Epithelial cell of esophagus (primary cell): ENCODE measurements at places on chromosomes 13 and 19.

GRCh38 chr13:74132776-74133656, 1.2 kb downstream of the KLF12 start:
- DNase-seq, result peak; percentile 20

GRCh38 chr19:33473653-33474305, 47.8 kb downstream of the PEPD start:
- DNase-seq, result no peak

DNA sequence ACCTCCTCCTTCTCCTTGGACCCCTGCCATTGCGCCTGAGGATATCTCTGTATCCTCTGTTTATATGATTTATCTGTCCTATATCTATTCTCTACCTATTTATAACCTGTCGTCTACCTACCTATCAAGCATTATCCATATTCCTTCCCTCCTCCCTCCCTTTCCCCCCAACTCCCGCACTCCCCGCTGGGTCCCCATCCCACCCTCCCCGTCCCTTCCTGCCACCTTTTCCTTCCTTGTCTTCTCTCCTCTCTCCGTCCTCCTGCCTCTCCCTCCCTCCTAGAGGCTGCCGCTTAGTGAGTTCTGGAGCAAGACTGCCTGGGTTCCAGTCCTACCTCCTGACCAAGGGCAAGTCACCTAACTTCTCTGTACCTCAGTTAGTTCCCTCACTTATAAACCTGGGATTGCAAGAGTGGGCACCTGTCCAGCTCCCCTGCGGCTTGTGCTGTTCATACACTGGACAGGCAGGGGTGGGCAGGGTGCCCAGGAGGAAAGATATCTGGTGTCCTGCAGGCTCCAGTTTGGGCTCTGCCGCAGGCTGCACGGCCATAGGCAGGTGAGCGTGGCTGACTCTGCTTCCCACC, 16.1 kb downstream of the TTYH1 start:
- peak; percentile 38 for DNase-seq

DNA sequence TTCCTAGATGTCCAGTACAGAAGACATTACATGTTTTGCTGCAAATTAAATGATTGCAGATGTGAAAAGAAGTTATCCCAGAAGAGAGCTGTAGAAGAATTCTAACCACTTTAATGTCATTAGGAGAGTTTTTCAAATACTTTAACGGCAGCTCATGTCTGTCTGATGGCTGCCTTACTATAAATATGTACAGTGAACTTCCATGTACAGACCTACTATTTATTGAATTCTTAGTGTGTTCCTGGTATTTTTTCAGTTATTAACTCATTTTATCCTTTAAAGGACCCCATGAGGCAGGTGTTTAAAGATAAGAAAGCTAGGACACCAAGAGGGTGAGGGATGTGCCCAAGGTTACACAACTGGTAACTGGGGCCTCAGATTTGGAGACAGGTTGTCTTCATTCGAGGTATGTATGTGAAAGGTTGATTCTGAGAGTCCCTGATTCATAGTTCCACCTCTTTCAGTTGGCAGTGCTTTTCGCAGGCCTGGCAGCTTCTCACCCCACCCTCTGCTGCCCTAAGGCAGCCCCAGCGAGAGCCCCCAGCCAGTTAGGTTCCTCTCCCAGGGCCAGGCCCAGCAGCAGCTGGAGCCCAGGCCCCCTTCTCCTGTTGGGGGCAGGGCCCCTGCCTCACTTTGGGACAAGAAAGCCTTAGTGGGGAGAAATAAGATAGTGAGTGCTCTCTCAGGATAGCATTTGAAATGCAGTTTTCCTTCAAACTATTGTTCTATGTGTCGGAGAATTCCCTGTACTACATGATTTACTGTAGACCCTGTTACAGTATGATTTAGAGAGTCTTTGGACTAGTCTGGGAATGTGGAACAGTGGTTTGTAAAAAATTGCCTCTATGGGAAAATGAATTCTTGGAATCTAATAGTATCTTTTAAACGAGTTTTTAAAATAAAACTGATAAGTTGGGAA, 67.7 kb upstream of the TEX29 start:
- DNase-seq, result peak; percentile 37

GRCh38 chr13:49302817-49303216, 55.1 kb downstream of the CDADC1 start:
- DNase-seq, result no peak

GRCh38 chr19:38266981-38267597, 2.7 kb downstream of the SPINT2 start:
- DNase-seq, result peak; percentile 81

- no peak for DNase-seq
Measured at GRCh38 chr19:48006762-48007161, 12.3 kb downstream of the ELSPBP1 start.

DNA sequence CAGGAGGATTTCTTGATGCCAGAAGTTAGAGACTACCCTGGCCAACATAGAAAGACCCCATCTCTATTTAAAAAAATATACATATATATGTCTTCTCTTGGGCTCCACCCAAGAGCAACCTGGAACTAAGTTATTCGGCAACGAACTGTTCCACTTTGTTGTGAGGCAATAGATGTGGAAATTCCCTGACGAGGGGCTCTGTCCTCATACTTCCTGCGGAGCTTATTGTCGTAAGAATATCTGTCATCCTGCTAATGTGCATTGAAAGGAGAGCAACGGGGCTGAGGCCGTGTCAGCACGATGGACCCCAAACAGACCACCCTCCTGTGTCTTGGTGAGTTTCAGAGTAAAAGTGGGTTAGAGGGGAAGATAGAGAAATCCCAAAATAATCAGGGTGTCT, at the start of gene FCAR:
FCAR (plus strand) TSS at position 246 of the 400 bp plus-strand sequence; CDS start at position 301, 55 bp downstream.
- no peak for DNase-seq

DNA sequence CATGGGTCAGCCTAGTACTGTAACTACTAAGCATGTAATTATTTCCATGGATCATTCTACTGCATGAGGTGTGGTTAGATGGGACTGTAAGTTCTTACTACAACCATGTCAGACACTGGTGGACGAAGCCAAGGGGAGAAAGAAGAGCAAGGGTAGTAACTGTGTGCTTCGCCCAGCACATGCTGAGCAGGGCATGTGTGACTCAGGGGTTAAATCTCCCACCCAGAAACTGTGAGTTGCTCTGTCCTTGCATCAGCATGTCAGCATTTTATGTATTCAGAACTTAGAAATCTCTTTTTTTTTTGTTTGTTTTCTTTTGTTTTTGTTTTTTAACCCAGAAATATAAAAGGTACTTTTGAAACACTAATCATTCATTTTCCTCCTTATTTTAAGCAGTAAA, 436.6 kb upstream of the KLF12 start:
- peak; percentile 77 for DNase-seq

GRCh38 chr13:24385902-24386301, 76.5 kb downstream of the C1QTNF9 start:
- DNase-seq, result no peak

DNA sequence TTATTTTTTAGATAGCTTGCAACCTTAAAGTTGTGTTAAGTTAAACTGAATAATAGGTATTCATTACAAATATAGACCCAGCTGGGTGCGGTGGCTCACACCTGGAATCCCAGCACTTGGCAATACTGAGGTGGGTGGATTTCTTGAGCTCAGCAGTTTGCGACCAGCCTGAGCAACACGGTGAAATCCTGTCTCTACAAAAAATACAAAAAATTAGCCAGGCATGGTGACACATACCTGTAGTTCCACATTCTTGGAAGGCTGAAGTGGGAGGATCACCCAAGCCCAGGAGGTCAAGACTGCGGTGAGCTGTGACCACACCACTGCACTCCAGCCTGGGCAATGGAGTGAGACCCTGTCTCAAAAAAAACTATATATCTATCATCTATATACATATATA, 386.5 kb downstream of the PCDH17 start:
- no peak for DNase-seq

DNA sequence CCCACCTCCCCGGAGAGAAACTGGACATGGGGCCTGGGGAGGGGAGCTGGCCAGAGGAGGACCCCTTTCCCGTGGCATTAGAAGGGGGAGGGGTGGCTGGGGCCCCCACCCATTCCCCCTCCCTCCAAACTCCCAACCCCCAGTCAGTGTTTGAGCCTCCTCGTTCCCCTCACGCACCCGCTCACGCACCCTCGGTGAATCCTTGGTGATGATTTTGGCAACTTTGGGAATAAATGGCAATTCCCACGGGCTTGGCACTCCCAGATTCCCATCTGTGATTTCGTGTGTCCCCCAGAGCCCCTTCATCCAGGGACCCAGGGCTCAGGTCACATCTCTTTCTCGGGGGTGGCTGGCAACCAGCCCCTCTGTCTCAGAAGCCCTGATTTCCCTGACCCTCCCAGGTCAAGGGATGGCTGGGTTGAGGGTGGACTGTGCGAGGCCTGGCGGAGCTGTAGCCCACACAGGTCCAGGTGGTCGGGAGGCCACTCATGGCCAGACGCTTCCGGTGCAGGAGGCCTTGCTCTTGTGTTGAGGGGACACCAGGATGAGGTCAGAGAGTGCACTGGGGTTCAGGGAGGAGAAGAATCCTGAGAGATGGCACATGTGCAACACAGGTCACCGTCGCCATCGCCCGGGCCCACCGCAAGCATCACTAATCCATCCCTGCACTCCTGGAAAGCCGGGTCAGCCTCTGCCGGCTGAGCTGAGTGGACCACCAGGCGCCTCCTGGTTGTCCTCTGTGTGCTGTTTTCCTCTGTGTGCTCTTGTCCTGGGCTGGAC, 20.7 kb downstream of the EPN1 start:
- no peak for DNase-seq

DNA sequence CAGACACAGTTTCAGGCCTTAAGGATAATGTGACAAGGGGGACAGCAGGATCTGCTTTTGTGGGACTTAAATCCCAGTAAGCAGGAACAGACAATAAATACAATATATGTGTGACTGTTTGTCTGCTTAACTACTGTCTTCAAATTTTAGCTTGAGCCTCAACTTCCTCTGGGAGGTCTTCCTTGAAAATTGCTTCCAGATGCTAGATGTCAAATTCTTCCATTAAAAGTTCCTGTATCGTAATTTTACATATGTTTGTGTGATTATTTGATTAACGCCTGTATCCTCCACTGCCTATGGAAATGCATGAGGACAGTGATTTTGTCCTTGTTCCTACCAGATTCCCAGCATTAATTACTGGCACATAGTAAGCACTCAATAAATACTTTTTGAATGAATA, 385.5 kb downstream of the NDFIP2 start:
- no peak for DNase-seq

- peak; percentile 85 for DNase-seq
Measured at GRCh38 chr13:42539670-42540069, 34.3 kb upstream of the TNFSF11 start.

DNA sequence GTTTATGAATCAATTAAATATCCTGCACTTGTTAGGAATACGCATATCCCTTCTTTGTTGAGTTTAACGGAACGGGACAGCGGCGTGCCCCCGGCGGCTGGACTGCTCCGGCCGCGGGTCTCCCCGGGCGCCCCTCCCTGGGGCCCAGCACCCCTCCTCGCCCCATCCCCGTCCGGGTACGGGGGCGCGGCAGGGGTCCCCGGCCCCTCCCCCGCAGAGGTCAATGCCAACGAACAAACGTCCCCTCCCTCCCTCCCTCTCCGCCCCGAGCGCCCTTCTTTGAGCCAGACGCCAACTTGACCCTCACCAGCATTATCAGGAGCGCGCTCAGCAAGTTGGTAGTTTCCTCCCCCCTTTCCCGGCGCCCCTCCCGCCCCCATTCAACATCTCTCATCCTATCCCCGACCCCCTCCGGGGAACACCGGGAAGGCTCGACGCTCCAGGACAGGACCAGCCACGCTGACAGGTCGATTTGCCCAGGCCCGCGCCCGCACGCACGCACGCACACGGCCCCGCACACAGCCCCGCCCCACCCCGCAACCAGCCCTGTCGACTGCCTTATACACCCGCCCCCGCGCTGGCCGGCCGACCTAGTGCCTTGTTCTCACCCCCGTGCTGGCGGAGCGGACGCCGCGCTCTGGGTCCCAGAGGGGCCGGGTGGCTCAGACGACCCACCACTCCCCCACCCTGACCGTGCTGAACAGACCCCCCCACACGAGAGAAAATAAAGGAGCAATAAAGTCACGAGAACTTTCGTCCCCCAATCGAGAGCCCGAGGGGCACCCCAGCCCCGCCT, 5.0 kb downstream of the LYL1 start:
- no peak for DNase-seq

DNA sequence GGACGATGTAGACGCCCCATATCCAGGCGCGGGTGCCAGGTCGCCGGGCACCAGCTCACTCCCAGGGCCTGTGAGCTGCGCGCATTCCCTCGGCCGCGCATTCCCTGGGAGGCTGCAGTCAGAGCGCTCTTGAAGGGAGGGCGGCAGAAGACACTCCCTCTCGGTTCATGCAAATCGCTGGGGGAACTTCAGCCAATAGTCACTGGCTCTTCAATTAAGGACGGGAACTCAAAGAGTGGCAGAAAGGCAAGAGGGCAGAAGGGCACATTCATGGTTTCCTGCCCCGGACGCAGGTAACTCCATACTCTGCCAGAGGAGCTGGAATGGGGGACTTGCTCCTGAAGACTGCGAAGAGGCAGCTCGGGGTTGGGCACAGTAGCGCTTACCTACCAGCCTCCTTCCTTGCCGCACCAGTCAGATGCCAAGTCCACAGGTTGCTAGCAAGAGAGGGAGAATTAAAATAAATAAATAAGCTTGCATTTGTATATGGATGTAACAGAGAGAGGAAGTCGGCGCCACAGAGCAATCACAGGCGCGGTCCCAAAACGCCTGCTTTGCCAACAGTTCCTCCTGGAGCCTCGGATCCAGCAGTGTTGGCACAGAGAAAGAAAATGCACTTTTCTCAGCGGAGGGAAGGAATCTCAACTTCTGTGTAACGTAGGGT, 459 bp downstream of the PCDH20 start:
- peak; percentile 71 for DNase-seq

DNA sequence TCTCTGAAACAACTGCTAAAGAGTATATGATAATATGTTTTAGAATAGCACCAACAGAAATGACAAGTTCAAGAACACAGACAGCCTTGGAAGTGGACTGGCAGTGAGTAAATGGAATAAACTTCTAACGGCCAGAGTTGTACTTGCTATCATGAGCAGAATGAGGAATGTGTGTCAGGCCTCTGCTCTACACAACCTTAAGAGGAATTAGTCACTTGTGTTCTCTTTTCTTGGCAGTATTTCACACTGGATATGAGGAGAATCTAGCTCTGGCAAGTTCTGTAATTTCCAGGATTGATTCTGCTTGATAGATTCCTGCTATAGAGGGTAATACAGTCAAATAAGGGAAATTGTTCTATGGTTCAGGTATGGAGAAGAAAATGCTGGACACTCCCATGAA, 757.3 kb downstream of the EFNB2 start:
- peak; percentile 14 for DNase-seq

DNA sequence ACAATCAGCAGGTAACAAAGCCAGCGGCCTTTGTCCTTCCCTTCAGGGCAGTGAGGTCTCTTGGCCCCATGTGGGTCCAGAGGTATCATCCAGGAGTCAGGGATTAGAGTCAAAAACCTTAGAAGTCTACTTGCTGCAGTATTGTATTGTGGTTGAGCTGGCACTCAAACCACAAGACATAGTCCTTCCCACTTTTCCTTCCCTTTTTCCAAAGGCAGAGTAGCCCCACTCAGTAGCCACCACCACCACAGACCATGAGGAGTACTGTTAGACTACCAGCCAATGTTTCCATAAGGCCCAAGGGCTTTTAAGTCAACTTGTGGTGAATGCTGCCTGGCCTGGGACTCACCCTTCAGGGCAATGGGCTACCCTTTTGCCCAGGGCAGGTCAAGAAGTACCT, 27.1 kb upstream of the CCNA1 start:
- DNase-seq, result no peak

- DNase-seq, result peak; percentile 11
Measured at GRCh38 chr13:57558051-57558467, 73.5 kb upstream of the PCDH17 start.
